Central memory CD4-positive, alpha-beta T cell (primary cell): ENCODE measurements at places on chromosomes 13 and 19.

- no peak for DNase-seq
Measured at GRCh38 chr13:40408602-40409001, 257.8 kb downstream of the FOXO1 start.

GRCh38 chr19:1248139-1248785 lies at the start of gene MIDN:
MIDN (plus strand) TSS chr19:1248583; CDS start chr19:1250297, 1,714 bp downstream.
- peak; percentile 72 for DNase-seq

GRCh38 chr13:38090913-38091312 lies 221.3 kb upstream of the TRPC4 start:
- no peak for DNase-seq

- DNase-seq, result no peak
Measured at GRCh38 chr13:105670179-105670990, 865.1 kb downstream of the EFNB2 start.

DNA sequence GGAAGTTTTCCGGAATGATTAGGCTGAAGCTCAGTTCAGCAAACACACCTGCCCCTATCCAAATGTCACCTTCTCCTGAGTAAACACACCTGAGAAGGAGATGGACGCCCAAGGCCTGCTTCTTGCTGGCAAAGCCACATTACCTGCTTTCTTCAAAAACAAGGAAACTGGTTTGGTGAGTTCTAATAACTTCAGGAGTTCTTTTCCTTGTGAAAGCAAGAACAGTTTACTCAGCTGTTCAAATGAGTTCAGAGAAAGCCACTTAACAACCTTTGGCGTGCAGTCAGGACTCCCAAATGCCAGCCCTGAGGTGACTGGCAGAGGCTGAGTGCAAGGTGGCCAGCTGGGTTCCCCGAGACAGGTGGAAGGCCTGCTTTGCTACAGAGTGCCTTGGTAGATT lies 160.5 kb downstream of the STK24 start:
- no peak for DNase-seq
